Peyer's patch (tissue), 4 donors: ENCODE measurements at places on chromosomes 2 and 18.
A peak's percentile ranks its signal among the peaks of the same experiment; 100 is the strongest.

DNA sequence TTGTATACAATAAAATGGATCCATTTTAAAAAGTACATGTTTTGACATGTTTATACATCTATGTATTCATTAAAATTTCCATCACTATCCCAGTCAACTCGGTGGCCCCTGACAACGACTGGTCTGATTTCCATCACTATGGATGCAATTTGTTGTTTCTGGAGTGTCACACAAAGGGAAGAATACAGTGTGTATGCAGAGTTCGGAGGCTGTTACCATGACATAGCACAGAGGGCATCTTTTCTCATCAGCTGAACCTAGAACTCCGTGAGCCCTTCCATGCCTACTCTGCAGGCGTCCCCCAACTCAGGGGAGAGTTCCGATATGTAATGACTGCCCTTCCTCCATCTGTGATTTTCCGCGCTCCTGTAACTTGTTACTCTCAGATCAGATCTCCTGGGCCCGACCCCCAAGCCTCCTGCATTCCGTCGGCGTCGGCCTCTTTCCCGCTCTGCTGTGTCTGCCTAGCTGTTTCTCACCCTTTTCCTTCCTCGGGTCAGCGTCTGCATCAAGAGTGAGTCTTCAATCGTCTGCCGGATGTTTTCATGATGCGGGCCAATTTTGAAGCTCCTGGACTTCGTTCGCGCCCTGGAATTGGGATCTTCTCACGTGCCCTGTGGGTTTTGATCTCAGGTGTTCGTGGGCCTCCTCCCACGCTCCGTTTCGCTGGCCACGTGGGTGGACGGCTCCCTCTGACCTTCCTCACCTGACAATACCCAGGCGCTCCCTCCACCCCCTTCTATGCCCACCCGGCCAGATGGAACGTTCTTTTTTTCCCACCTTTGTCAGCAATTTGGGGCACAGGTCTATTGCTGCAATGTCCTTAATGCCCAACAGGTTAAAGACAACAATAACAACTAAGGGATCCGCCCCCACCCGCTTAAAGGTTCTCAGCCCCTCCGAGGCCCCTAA, 161.0 kb downstream of the TWIST2 start:
- DNase-seq: no peak

DNA sequence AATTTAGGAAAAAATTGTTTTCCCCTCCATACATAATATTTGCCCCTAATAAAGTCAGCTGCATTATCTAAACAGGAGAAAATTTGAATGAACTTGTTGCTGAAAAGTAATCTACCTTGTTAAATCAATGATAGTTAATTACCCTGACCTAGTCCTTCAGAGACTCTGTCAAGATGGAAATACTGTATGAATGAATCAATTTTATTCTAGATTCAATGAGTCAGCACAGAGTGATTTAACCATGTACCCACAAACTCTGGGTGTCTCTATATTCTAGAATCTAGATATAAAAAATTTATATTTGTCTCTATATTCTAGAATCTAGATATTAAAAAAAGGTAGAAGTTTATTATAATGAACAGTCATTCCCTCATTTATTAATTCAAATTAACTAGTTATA, 36.2 kb downstream of the NDUFAF7 start:
- no peak for DNase-seq

DNA sequence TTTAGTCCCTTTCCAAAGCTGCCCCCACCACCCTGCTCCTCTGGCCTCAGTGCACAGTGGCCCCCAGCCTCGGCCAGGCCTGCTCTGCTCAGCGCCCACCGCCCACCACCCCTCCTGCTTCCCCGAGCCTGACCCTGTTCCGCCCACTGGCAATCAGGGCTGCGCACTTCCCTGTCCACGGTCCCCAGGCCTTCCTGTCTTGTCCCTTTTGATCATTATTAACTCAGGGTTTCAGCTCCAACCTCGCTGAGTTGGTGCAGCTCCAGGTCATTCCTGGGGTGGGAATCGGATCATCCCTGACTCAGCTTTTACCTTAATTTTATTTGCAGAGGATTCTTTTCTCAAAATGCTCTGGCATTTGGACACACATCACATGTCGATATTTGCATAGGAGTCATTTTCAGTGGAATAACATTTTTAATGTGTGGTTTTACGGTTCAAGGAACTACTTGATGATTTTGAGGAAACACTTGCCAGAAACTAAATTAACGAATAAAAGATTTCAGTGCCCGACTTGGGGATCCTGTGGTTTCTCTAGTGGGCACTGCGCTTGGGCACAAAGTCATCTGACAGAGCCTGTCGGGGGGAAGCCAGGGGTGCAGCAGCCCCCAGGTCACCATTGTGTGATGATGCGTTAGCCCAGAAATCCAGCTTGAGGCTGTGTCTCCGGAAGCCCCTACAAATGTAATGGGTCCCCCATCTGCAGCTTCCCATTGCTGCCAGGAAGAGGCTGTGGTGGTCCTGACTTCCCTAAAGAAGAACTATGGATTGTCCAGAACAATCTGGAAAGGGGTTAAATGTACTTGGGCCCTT, 1.0 kb upstream of the ESPNL start:
- DNase-seq: peak; percentile 31

GRCh38 chr2:40455661-40456060, 3.8 kb upstream of the SLC8A1 start:
- DNase-seq: no peak

DNA sequence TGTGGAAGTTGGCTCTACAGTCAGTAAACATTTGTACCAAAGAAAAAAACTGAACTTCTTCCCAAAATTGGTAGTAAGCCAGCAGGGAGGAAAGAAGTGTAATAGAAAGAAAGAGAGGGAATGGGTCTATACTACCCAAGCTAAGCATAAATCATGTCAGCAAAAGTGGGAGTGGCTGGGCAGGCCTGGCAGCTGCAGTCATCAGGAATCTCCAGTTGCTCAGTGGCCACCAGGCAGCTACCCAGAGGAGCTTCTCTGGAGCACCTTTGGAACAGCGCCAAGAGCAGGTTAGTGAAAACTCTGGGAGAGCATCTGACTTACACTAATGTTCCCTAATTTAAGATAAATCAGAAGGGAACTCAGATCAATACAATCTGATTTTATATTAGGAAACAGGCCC, 14.3 kb downstream of the FRZB start:
- DNase-seq: no peak

- no peak for DNase-seq
Observed at GRCh38 chr2:23761638-23762037, 165.3 kb downstream of the ATAD2B start.

DNA sequence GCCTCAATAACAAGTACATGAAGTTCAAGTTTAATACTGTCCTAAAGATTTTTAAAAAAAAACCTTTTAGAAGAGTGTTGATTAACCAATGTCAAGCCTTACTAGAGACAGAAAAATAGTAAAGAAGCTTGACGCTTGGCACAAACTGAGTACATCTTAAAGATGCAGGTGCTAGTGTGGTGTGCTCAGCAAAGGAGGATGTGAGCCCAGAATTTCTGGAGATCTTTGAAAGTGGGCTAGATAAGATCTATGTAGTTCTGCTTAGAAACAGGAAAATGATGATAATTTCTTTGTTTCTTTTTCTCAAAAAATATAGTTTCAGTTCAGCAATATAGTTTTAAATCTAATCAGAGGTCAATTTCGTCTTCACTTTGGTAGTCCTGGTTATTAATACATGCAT, 118.3 kb upstream of the KLHL14 start:
- no peak for DNase-seq

- DNase-seq: no peak
Observed at GRCh38 chr2:67883316-67884087, 179.3 kb downstream of the C1D start.

- DNase-seq: no peak
Observed at GRCh38 chr2:25315316-25315680, 26.4 kb downstream of the DNMT3A start.

DNA sequence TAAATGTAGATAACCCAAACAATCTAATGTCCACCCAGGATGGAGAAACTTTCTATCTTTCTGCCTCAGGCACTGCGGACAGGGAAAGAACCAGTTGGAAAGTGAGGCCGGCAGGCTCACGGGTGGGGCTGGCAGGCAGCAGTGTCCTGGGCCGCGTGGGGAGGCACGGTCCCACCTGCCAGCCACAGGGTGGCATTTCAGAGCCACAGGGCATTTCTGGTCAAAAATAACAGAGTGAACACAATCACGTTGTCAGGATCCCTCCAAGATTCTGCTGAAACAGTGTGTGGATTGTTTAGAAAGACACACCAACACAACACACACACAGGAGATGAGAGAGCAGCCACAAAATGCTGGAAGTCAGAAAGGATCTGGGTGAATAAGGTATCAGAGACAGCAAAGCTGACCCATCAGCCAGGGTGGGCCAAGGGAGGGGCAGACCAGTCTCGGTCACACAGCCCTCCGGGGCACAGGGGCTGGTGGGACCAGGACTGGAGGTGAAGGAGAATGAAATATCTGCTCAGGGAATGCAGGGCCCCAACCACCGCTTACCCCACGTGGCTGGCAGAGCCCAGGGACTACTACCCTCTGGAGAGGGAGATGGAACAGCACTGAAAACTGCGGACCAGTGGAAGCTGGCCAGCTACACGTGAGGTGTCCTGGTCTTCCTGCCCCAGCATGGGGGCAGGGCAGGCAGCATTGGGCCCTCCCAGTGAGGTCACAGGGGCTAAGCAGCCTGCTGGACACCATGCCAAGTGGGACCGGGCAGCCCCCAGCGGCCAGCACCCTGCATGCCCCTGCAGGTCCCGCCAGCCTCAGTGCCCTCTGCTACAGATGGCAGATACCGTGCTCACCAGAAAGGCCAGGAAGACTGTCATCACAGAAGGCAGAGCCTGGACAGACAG, 173.9 kb downstream of the HDAC4 start:
- no peak for DNase-seq

DNA sequence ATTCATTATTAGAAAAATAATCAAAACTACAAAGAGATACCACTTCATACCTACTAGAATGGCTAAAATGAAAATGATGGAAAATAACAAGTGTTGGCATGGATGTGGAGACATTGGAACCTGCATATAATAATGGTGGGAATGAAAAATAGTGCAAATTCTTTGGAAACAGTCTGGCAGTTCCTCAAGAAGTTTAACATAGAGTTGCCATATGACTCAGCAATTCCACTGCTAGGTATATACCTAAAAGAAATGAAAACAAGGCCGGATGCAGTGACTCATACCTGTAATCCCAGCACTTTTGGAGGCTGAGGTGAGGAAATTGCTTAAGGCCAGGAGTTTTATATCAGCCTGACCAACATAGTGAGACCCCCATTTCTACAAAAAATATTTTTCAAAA, 41.6 kb upstream of the ACYP2 start:
- no peak for DNase-seq

DNA sequence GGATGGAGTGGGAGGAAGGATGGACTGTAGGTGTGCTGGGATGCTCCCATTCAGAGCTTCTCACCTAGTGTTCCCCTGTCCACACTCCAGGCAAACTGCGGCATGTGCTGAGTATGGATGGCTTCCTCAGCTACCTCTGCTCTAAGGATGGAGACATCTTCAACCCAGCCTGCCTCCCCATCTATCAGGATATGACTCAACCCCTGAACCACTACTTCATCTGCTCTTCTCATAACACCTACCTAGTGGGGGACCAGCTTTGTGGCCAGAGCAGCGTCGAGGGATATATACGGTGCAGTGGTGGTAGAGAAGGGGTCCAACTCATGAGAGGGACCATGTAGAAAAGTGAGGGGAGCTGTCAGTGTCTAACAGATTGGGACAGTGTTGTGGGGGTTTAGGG, 20.2 kb downstream of the PLCD4 start:
- DNase-seq: no peak

GRCh38 chr2:24814516-24814915, 21.3 kb downstream of the CENPO start:
- no peak for DNase-seq
